ENCODE measurements at places on chromosomes 4 and X.

DNA sequence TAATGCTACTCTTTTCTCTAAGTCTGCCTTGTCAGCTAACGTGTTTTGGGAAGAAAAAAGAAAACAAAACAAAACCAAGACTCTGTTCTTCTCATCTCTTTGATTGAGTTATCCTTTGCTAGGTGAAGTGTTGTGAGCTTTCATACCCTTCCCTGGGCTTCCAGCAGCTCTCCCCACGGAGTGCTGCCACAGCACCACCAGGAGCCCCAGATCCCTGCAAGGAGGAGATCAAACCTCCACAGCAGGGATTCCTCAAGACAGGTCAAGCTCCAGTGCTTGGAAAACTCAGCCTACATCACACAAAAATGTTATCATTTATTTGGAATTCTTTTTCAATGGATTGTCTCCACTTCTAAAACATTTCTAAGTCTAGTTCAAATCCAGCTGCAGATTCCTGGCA lies 1981.9 kb upstream of the TENM3 start:
- no peak for DNase-seq

- no peak for DNase-seq
These were observed 98.8 kb downstream of the ANXA3 start for GRCh38 chr4:78650106-78651024.

DNA sequence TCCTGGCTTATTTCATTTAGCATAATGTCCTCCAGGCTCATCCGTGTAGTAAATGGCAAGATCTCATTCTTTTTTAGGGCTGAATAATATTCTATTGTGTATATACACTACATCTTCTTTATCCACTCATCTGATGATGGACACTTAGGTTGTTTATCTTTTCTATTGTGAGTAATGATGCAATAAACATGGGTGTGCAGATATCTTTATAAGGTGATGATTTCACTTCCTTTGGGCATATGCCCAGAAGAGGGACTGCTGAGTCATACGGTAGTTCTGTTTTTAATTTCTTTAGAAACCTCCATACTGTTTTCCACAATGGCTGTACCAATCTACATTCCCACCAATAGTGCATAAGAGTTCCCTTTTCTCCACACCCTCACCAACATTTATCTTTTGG lies 317.6 kb upstream of the CNKSR2 start:
- no peak for DNase-seq

DNA sequence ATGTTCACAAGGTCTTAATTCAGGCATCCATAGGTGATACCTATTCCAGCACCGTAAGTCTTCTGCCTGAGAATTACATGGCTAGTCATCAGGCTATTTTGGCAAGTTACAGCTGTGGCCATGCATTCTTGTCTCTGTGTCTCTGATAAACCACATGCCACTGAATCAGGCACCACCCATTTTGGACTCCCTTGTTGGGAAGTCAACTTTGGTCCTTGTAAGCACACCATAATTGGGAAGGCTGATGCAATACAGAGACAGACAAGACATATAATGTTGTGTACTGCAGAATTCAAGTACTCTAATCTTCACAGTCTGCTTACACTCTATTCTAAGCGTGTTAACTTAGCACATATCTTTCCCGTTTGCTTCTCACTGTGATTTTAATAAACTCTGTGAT lies 483.7 kb upstream of the FTHL17 start:
- no peak for DNase-seq

All from ecto neural progenitor cell (in vitro differentiated cells).